ENCODE measurements at places on chromosomes 12 and 14.

DNA sequence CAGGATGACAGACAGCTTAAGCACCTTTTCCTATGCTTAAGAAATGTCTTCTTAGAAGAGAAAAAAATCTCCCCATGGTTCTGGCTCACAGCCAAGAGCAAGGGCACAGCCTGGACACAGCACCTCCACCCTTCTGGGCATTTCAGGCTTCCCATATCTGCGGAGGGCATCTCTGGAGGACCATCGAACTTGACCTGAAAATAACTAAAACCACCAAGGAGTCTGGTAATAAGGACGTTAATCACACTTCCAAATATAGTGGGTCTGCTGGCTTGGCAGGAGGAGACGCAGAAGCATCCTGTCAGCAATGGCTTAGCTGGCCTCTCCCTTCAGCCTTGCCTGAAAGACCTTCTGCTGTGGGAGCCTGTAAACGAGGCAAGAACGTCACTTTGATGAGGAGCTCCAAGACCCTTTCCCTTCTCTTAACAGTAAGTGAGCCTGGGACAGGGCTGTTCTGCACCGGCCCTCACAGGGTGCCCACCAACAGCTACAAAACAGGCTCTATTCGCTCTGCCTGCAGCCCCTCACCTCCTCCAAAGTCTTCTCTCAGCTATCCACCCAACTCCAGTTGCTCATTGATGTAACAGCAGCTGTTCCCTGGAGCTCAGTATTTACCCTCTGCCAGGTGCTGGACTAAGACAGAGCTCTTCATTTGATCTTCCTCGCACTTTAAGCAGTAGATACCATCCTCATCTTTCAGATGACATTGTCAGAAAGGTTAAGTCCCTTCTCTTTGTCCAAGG lies 13.2 kb downstream of the SETD3 start:
- no peak for DNase-seq

- DNase-seq = no peak
These were observed 193.0 kb upstream of the LMNTD1 start for GRCh38 chr12:25746131-25746530.

DNA sequence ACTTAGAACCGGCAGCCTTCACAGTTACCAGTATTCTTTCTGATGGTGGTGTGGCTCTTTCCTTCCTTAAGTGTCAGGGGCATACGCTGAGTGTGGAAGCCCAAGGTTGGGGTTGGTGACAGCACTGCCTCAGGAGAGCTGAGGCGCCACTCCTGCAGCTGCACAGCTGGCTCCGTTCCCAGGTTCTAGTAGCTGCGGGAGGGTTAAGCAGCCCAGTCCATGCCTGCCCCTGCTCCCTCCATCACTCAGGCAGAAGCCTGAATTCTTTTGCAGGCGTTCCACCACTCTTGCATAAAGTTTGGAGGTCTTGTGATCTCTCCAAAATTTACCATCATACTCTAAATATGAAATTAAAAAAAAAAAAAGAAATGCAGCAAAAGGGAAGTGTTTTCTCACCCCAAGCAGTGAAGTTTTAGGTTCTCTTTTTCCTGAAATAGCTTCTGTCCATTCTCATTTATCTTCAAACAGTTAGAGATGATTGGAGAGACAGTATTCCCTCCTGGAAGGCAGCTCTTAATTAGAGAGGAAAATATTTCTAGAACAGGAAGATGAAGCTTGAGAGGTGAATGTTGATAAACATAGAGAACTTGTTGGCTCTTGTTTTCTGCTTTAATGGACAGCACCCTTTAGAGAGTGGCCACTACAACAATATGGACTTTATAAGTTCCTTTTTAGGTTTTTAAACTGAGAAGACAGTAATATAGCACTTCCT lies 136.1 kb downstream of the FGD4 start:
- DNase-seq = no peak

DNA sequence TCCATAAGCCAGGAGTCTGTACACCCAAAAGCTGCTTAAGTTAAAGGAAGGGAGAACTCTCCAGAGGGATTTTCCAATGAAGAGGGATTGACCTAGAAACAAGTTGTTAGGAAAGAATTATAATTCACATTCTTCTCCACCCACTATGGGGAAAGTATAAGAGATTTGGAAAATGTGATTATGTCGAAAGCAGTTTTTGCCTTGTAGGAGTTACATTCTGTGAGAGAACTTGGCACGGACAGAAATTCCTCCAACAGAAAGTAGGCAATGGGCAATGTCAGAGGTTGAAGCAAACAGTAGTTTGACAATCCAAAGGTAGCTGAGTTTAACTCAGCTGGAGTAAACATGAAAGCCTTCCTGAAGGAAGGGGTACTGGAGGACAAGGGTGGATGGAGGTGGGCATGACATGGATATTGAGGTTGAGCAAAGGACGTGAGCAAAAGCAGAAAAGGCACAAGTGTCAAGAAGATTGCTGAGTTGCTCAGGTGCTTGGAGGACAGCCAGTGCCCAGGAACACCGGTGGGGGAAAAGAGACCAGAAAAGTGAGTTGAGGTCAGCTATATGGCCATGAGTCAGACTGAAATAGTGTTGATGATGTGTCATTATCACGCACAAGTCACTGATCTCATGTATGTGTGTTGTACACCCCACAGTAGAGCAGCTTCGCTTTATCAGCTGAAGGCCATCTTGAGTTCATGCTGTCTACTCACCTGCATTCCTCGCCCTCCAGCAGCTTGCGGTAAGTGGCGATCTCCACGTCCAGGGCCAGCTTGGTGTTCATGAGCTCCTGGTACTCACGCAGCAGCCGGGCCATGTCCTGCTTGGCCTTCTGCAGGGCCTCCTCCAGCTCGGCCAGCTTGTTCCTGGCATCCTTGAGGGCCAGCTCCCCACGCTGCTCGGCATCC lies 4.0 kb downstream of the KRT5 start:
- no peak for DNase-seq

DNA sequence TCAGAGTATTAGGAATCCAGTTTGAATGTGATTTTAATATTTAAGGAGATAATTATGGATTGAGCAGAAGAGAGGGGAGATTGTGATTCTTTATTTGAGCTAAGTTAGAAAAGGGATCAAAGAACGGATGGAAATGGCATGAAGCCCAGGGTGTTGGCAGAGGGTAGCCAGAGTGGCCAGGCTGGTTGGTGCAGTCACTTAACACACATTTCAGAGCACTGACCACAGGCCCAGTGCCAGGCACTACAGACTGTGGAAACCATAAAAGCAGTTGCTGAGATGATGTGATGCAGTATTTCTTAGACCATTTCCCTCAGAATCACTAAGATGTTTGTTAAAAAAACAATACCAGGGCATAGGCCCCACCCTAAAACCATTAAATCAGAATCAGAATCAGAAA lies 167.7 kb upstream of the AMIGO2 start:
- DNase-seq = no peak

- DNase-seq = no peak
These were observed 25.5 kb upstream of the TXNRD1 start for GRCh38 chr12:104189915-104190555.

DNA sequence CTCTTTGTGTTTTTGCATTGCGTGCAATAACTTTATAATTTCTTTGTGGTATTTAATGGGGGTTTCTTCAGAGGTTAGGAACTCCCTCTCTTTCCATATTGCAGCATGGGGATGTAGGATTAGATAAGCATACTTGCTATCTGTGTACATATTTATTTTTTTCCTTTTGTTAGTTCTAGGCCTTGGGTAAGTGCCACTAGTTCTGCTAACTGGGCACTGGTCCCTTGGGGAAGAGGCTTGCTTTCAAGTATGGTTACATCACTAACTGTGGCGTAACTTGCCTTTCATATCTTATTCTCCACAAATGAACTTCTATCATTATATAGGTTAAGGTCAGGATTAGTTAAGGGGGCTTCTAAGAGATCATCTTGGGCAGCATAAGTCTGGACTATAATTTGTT lies 31.5 kb upstream of the SLCO1B3 start:
- DNase-seq = no peak

- no peak for DNase-seq
These were observed 35.6 kb downstream of the AACS start for GRCh38 chr12:125100551-125101434.

DNA sequence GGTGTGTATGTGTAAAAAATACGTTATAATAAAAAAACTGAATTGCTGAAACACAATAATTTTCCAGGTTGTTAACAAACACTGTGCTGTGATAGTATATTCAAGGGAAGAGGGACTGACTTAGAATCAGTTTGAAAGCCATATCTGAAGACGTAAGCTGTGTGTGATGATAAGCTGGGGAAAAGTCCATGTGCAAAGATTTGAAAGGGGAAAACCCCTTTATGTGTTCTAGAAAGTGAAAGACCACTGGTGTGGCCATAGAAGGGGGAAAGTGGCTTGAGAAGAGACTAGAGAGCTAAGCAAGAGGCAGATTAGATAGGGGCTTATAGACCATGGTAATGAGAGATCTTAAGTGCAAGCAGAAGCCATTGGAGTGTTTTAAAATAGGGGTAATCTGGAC lies 195.9 kb upstream of the GZMB start:
- no peak for DNase-seq

- no peak for DNase-seq
These were observed 822 bp upstream of the SOX5 start for GRCh38 chr12:23950210-23950774.

- no peak for DNase-seq
These were observed 22.9 kb upstream of the CALM1 start for GRCh38 chr14:90373887-90374286.

DNA sequence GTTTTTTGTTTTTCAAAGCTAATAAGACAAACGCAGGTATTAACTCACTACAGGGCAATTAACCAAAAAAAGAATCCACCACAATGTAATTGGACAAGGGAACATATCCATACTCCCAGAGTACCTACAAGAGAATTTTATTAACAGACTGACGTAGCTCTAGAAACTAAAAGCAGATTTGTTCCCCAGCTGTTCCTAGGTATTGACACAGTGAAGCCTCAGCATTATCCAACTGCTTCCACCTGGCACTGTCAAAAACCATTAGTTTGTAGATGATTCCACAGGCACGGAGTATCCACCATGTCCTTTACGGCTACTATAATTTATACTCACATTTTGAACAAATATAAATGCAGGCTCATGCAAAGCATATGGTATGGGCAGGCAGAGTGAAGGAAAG lies 22.3 kb downstream of the PPM1H start:
- no peak for DNase-seq

DNA sequence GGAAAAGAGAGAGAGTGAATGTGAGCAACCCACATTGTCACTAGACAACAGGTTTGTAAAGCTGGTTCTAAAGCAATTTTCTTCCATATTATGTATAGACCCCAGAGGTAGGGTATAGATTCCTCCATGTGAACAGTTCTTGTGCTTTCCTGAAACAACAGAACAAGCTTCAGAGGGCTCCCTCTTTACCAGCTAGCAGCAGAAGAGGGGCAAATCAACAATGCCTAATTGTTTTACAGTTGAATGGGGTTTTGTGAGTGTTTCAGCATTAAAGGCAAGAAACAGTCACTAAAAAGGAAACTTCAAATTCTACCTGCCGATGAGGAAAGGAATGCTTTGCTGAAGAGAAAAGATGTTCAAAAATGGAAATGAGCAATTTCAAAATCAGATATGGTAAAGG lies 341.2 kb upstream of the KITLG start:
- no peak for DNase-seq

DNA sequence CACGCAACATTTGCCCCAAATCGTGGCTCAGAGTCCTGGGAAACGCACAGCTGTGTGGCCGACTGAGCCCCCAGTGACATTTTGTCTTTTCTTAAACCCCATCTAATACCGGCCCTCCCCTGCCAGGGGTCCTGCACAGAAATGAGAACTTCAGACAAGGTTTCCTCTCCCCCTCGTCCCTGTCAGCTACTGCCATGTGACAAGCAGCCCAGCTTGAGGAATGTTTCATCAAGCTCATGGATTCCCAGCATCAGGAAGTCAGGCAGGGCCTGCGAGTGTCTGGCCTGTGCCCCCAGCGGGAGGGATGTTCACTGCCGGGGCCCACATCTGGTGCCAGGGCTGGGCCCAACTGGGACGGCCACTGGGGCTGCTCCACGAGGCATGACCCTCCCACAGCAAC lies 15.9 kb downstream of the MMP17 start:
- no peak for DNase-seq

DNA sequence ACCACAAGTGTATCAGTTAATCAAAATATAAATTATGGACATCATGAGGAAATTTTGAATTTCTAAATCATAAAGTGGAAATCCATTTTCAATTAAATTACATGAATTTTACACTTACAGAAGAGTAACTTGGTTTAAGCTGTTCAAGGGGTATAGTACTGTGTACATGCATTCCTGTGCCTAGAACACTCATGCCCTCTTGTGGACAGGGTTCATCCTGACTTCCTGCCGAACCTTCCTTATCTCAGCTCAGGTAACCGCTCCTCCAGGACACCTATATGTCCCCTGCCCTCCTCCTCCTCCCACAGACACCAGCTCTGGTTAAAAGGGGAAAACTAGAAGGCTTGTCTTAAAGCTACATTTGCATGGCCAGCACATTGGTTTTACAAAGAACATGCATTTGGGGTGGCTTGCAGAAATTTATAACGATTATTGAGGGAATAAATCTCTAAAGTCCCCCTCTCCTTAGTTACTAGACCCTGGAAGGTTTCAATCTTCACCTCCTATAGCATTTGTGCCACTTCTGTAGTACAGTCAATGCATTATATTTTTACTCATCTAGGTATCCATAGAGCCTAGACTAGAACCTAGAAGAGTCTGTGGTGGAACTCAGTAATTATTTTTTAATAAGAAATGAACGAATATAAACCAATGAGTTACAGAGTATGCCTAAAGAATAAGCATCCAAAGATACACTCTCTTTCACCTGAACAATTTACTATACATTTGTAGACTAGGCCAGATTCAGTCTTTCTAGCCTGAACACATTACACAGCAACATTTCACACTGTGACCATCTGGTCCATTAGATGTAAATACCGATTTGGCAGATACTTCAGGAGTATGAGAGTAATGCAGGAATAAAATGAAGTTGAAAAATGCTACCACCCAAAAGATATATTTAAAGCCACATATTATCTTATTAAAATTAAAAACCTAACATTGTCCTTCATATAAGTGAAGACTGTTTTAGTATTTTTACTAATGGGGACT lies 345.6 kb downstream of the PAWR start:
- no peak for DNase-seq

DNA sequence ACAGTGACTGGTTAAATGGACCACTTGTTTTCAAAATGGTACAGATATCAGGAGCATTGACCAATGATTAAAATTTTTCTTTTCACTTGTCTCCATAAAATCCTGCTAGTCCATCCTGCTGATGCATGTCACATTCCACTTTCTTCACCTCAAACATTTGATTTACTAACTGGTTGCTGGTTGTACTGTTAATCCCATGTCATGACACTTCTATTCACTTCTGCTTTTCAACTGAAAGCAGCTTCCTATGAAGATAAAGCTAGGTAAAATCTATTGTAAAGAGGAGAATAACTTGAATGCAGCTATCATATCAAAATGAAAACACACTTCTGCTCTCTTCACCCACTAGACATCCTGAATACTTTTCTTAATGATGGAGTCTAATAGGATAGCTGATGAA lies 149.6 kb upstream of the OTX2 start:
- no peak for DNase-seq

GRCh38 chr12:71865757-71866536 lies 26.4 kb downstream of the TBC1D15 start:
- no peak for DNase-seq

DNA sequence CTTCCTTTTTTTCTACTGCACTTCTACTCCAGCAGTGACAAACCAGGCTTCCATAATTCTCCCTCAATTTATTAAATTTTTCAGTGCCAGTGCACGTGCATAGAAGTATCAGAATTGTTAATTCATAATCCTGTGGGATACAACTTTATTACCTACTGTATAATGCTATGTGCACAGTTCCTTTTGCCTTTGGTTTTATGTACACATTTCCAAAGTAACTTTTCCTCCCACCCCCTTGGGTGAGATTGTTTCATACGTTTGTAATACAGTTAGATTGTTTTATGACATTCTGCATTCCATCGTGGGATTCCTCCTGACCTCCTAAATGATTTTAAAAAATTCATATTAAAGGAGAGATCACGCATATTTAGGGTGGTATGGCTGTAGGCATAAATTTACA lies 128.1 kb downstream of the TTC6 start:
- no peak for DNase-seq

Measured in activated naive CD4-positive, alpha-beta T cell (primary cell).